ENCODE measurements at places on chromosomes 7 and 10.

- no peak for DNase-seq
Measured at GRCh38 chr10:126889421-126889820, 15.8 kb upstream of the DOCK1 start.

GRCh38 chr10:29273478-29273877, 15.4 kb upstream of the LYZL1 start:
- DNase-seq = no peak

DNA sequence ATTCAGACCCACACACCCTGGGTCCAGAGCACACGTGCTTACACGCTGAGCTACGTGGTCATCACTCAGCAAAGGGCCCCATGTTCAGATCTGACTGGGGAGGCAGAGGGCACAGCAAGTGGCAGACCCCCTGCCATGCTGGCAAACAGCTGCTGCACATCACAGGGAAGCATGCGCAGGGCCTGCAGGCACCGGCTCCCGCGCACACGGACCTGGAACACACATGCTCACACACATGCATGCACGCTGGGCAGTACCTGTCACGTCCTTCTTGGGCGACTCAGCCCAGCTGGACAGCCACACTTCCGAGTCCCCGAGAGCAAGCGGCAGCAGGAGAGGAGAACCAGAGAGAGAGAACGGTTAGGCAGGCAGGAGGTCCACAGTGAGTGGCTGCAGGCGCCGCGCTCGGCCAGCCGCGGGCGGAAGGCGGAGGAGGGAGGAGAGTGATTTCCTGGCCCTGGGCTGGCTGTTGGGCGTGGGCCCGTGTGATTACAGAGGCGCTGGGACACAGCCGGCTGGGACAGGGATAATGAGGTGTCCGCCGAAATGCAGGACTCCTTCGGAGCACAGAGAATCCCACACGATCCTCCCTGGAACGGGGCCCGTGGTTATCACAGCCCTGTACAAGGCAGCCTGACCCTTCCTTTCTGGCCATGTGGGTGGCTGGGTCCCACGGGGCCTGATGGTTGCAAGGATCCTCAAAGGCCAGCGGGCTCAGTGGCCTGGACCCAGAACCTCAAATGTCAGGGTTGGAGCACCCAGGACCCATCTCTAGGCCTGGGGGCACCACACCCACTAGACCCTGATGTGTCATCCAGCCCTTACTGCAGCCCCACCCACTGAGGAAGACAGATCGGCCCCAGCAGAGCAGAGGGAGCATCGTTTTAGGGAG, 175.1 kb downstream of the NEURL1 start:
- DNase-seq = peak; percentile 51

DNA sequence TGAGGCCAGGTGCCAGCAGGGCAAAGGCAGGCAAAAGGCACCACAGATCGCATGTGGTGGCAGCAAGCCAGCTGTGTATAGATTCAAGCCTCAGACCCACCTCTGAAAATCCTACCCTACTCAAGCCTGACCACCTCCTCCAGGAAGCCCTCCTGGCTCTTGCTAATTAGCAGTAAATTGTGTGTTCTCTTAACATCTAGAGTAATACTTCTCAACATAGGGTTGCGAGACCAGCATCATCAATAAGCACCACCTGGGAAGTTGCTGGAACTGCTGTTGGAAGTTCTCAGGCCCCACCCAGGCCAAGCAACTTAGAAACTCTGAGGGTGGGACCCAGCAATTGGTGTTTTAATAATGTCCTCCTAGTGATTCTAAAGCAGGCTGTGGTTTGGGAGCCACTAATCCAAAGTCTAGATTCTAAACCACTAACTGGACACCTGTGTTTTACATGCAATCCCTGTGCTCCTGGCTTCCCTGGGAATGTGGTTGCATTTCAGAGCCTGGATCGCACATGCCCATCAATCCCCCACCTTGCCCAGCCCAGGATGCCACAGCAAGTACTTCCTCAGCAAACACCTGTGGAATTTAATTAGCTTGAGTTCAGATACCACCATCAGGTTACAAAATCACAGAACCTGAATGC, 46.2 kb downstream of the KCNMA1 start:
- DNase-seq = no peak

DNA sequence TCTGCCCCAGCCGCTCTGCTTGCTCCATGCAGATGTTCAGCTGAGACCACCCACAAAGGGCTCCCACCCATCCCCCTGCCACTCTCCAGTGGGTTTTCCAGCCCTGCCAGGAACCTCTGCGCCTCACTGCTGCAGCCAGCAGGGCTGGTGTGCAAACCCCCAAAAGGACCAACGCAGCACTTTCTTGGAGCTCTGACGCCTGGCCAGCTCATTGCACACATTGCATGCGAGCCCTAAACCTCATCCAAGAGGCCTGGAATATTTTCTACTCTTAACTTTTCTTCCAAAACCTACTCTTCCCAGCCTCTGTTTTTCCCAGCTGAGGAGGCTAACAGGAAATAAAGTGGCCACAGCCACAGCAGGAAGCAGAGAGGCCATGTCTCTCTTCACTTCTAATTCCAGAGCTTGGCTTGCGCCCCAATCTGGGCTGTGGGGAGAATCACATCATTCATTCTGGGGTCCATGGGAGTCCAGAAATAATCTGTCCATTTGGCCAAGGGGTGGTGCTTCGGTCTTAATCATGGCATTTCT, 4.6 kb upstream of the FAM170B start:
- DNase-seq = no peak

- DNase-seq = no peak
Measured at GRCh38 chr10:12583891-12584595, 234.7 kb downstream of the CAMK1D start.

GRCh38 chr7:144063710-144064109, 5.9 kb upstream of the OR2A25 start:
- no peak for DNase-seq

DNA sequence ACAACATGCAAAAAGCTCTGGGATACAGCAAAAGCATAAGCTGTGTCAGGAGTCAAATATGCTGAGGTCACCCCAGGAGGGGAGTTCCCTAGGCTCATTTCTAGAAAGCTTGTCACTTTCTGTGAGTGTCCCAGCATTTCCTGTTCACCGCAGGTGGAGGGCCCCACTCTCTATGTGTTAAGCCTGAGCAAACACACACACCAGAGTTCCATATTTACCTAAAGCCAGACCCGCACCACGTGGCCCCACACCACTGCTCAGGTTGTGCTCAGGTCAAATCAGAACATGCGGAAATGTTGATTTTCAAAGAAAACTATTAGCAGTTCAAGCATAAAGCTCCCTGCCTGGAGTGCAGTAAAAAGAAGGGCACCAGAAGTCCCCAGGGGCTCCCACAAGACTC, 259.6 kb upstream of the PPP2R2D start:
- DNase-seq = no peak

- DNase-seq = peak; percentile 54
Measured at GRCh38 chr10:122267849-122268737, 3.0 kb upstream of the BTBD16 start.

- no peak for DNase-seq
Measured at GRCh38 chr7:122140918-122141317, 3.1 kb downstream of the AASS start.

DNA sequence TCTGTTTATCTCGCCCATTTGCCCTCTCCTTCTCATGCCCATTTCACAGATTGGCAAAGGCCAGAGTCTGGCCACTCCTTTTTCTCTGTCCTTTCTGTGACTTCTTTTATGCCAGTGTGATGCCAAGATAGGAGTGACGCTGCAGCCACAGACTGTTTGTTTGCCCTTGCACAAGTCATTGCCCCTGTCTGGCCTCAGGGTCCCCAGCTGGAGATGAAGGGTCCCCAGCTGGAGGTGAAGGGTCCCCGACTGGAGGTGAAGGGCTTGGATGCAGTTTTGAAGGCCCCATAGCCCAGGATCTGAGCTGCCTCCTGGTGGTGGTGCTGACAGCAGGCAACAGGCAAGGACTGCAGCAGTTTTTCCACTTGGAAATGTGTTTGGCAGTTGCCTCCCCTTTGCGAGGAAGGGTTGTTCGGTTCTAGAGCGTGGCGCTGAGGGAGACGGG, 50.8 kb upstream of the SLC29A3 start:
- DNase-seq = no peak

- no peak for DNase-seq
Measured at GRCh38 chr7:74082770-74083116, 861 bp upstream of the LIMK1 start.

DNA sequence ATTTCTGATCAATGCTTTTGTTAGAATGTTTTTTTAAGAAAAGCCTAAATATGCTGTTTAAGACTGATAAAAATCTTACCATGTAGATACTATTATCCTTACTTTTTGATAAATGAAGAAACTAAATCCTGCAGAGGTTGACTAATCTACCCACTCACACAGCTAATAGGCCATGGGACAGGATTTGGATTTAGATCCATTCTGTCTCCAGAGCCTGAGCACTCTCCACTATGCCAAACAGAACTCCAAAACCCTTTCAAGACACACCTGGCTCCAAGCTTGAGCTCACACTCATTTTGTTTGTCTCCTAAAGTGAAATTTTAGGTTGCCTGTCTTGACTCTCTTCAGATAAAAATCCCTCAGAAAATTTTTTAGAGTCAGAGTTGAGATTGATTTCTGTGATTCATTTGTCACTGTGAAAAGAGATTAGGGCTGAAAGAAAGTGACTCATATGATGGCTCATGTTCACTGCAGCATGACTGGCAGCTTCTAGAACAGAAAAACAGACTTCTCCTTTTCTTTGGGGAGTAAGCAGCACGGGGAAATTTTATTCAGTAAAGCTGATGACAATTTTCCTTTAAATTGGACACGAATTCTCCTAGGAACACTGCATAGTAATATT, 132.3 kb upstream of the POT1 start:
- no peak for DNase-seq

DNA sequence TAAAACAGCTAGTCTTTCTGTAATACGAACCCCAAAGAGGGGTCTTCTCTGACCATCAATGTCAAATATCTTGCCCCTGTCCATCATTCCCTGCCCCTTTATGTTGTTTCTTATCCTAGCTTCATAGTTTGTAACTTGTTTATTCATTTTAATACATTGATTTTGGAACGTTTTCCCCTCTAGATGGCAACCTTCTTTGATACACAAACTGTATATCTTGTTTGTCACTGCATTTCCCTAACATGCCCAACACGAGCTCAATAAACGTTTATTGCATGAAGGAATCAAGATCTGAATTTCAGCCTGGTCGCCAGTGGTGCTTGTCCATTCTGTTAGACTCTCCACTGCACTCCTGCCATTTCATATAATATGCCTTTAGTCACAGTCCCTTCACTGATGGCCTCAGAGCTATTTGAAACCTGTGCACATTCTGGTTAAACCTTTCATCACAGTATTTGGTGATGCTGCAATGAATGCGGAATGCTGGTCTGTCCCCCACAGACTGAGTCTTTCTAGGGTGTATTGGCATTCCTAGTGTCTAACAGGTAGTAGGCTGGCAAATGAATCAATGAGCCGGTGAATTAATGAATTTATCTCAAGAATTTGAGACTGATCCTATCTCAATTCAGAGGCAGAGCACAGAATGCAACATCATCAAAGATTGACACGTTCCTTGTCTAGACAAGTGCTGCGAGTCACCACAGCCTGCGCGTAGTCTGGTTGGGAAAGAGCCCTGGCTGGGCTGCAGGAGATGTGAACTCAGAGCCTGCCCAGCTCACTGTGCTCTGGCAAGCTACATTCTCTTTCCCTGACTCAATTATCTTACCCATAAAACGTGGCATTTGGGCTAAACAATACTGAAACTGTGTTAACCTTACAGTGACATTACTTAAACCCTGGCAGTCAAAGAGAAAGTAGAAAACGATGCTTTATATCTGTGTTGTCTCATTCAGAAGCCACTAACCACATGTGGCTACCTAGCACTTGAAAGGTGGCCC, 55.2 kb upstream of the FRMD4A start:
- no peak for DNase-seq

GRCh38 chr7:30548845-30549244, 44.2 kb upstream of the GGCT start:
- peak; percentile 62 for DNase-seq

DNA sequence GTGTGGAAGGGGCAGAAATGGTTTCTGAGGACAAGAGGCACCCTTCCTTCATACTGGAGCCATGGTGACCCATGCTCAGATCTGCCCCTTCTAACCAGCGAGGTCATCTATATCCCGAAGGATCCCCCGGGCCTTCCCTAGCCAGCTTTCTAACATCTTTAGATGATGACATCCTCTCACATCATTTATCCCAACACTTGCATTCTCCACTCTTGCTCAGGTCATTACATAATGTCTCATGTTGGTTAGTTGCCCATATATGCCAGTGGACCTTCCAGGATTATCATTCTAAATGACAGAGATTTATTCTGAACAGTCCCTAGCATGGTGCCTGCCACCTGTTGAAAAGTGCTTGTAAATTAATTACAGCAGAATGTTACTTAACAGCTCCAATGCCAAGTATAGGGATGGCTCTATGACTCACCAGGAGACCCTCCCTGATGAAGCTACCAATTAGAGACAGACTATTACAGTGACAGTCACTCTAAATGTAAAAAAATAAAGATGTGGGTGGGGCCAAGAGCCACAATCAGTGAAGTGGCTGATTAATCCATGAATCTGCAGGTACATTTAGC, 22.6 kb upstream of the ABLIM1 start:
- DNase-seq = no peak

DNA sequence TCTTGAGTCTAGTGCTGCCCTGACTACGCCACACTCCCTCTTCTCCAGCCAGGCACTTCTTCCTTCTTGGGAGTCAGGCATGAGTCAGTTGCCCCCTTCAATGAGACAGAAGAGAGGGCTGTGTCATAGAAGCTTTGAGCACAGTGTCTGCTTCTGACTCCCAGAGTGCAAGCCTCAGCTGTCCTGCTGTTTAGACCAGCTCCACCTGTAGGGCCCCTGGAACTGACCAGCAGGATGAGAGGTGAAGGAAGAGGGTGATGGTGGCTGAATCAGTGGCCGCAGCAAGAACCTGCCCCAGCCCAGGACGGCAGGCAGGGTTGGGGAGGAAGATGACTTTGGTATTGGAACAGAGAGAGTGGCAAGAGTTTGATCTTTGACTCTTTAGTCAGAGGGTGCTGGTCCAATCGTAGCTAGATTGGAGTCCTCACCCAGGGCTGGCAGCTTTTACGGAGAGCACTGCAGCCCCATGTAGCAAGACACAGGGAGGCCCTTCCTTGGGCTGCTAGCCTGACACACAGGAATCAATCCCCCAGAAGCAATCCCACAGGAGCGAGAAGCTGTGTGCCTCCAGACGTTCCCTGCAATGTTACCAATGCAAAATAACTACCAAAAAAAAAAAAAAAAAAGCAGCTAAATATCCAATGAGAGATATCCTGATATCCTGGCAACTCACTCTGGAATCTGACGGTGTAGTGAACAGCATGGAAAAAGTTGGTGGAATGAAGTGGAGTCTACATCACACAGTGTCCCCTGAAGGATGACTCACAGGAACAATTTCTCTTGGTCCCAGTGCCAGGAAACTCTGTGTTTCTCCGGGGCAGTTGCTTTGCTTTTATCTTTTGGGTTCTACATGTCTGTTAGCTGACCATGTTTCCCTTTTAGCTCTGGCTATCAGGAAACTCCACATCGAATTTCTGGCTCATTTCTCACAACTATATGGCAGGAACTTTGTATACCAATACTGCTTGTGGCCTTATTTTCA, 6.9 kb downstream of the C10orf62 start:
- DNase-seq = peak; percentile 57

Measured in left lobe of liver (tissue), 2 donors.